Stimulated activated naive CD8-positive, alpha-beta T cell treated with anti-CD3 and anti-CD28 coated beads, Interleukin-15, Interleukin-2, amounts not matched to agents 100 U/mL and 50 U/mL, for 24 hours (primary cell): ENCODE measurements at places on chromosomes 4 and X.
A peak's percentile ranks its signal among the peaks of the same experiment; 100 is the strongest.

DNA sequence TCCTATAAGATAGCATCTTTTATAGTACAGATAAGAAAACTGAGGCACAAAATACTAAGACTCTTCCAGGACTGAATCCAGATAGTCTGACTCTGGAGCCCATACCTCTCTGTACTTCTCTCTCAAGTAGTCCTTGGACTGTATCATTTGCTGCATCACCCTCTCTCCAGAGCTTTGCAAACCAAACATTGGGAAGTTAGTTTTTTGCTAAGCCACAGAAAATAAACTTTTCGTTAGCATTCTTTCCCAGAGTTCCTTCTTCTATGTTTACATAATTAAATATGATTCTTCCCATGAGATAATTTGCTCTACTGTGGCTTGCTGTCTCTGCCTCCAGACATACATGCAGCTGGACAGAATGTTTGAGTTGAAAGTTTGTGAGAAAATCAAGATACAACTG is 22.0 kb downstream of the PPEF2 start:
- DNase-seq, result no peak

DNA sequence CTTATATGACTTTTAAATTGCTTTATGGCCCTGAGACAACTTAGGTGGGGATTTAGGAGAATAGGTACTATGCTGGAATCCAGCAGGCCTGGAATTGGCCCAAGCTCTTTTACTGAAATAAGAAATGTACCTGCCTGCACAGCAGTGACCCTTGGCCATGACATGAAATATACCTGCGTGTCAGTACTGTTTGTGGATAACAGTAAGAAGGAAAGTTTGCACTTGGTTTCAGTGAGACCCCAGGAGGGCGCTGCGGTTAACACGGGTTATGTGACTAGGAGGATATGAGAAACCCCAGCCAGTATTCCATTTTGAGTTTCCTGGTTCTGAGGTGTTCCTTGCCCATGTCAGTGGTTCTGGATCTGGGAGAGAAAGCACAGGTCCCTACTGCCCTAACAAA is 5.3 kb downstream of the MTM1 start:
- DNase-seq, result peak; percentile 44

GRCh38 chr4:169621731-169622492 is 1.5 kb downstream of the CLCN3 start:
- peak; percentile 10 for DNase-seq

GRCh38 chr4:111579767-111580166 is 565.5 kb upstream of the FAM241A start:
- DNase-seq, result no peak

- no peak for DNase-seq
Observed at GRCh38 chr4:1973661-1974060, 35.1 kb downstream of the NELFA start.

DNA sequence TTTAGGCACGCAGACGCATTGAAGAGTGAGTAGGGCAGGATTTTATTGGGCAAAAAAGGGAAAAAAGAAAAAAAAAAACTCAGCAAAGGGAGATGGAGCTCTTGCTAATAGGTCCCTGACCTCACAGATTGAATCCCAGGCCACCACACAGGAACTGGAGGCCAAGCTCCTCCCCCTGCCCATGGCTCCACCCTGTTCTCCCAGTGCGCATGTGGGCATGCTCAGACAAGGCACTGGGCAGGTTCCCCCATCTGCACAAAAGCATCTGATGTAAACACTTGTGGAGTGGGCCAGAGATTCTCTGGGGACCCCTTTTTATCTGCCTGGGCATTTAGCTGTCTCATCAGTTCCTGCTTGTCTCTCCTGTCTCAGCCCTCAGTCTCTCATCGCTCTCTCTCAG is 9.5 kb downstream of the FRMD7 start:
- DNase-seq, result no peak

DNA sequence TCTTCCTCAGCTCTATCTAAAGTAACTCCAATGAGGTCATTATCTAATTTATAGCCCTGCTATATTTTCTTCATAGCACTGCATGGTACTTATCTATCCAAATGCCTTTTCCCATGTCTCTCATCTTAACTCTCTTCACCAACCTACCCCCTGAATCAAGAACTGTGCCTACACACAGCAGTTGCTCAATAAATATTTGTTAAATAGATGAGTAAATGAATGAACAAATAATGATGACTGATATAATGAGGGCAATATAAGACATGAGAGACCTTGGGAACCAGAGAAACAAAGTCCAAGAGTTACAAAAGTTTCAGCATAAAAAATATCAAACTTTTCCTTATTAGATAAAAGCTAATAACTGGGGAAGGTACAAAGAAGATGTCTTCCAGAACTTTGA is 19.6 kb downstream of the CAMK2D start:
- no peak for DNase-seq

DNA sequence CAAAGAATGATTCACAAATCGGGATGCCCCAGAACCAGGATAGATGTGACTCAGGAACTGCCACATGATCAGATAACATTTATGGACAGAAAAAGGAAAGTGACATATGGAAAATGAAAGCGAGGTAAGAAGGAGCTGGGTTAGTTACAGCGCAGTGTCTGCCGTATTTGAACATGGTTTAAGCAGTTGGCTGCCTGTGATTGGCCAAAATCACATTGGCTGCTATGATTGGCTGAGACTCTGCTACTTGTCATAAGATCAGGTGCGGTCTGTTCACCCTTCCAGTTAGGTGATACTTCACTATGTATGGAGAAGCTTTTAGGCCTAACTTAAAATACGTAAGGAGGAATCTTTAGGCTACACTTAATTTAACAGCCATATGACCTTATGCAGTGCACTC is 322.7 kb upstream of the HAND2 start:
- no peak for DNase-seq

GRCh38 chr4:119604266-119604665 is 24.3 kb downstream of the PDE5A start:
- no peak for DNase-seq

- no peak for DNase-seq
Observed at GRCh38 chrX:129472116-129472515, 51.2 kb downstream of the SMARCA1 start.
